ENCODE measurements at places on chromosomes 12 and 14.

GRCh38 chr14:40216976-40217375 lies 784.7 kb upstream of the FBXO33 start:
- DNase-seq: no peak

DNA sequence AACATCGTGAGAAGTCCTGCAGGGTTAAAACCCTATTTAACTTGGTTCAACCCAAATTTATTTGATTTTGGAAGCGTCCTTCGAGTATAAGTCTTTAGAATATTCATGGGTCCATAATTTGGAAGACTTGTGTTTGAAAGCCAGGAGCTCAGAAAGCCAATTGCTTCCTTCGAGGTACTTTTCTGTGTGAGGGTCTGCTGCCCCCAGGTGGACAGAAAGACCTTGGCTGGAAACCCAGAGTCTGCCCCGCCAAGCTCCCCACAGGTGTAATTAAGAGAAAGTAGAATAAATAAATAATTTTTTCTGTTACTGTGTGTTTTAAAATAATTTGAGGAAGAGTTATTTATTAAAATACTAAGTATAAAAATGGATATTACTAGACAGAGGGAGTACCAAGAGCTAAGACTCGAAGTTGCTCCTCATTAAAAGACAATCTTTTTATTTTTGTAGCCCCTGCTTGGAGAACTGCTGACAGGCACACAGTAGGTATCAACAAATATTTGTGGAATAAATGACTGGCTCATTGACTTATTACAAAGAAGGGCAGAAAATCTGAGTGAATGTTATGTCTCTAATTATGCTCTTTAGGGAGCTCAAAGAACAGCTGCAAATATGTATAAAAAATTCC lies 105.8 kb downstream of the PAH start:
- DNase-seq: no peak

DNA sequence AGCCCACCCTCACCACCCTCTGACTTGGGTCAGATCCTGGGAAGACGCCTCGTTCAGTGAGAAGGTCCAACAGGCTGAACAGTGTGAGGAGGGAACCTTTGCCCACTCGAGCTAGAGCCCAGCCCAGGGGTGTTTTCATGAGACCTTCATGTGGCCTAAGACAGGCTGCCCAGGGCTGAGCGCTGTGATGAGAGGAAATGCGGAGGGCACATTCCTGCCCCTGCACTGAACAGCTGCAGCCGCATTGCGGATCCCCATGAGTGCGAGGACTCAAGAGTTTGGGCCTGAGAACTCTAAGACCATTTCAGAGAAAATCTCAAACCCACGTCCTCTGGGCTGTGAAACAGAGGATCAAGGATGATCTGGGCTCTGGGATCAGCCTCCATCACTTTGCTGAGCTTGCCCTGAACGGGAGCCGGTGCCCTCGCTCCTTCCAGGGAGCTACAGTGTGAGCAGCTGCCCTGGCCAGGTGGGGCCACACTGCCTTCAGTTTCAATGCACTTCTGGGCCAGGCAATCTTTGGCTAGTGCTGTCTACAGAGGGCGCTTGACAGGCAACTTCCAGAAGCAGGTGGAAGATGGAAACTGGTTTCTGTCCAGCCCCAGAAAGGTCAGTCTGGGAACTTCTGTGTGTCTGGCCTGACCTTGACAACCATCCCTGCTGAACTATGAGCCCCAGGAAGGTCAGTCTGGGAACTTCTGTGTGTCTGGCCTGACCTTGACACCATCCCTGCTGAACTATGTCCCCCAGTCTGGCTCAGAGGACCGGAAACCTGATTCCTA lies 43.5 kb upstream of the P2RX7 start:
- DNase-seq: no peak

DNA sequence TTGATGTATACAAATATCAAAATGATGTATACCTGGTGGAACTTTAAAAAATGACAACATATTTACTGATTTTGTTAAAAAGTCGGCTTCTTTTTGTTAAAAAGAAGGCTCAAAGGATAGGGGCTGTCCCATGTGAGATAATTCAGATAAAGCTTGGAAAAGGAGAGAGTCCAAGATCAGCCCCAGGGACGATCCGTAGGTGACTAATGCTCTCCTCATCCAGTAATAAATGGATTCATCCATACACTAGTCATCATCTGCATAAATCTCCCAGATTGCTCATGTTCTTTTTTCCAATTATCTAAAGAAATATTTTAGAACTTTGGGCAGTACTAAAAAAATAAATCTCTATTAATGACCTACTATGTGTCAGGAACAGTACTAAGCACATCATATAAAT lies 23.4 kb upstream of the FSCB start:
- no peak for DNase-seq

DNA sequence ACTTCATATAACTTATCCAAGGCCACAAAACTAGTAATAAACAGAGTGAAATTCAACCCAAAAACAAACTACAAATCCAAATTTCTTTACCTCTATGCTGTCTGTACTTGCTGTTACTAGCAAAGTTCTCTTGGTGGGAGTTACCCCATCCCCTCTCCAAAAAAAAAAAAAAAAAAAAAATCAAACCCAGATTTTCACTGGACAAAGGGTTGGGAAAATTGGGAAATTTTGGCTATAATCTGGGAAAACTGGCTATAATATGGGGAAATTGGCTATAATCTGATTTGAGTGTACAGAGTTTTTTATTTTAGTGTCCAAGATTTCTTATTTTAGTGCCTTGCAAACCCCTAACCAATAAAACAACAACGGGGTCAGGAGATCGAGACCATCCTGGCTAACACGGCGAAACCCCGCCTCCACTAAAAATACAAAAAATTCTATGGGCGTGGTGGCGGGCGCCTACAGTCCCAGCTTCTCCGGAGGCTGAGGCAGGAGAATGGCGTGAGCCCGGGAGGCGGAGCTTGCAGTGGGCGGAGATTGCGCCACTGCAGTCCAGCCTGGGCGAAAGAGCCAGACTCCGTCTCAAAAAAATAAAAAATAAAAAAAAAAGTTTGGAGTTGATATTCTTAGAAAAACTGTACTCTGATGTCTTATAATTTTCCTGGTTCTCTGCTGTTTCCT lies 148.4 kb downstream of the CHST11 start:
- DNase-seq: no peak

GRCh38 chr14:92472860-92473259 lies 40.7 kb upstream of the RIN3 start:
- DNase-seq: no peak

DNA sequence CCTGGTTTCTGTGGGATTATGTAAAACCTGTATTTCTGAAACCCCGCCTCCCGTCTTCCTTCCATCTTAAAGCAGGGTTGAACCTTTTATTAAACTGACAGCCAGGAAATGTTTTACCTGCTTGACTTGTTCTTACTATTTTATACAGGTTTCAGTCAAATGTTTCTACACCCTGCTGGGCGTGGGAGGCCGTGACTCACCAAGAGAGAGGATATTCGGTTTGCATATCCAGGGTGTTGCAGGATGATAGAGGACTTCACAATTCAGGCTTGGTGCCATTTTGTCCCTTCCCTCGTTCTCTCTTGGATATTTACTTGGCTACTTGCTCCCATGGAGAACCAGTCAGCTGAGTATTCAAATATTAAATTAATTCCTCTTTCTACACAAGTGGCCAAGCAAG lies 69.7 kb downstream of the ARF6 start:
- DNase-seq: no peak

DNA sequence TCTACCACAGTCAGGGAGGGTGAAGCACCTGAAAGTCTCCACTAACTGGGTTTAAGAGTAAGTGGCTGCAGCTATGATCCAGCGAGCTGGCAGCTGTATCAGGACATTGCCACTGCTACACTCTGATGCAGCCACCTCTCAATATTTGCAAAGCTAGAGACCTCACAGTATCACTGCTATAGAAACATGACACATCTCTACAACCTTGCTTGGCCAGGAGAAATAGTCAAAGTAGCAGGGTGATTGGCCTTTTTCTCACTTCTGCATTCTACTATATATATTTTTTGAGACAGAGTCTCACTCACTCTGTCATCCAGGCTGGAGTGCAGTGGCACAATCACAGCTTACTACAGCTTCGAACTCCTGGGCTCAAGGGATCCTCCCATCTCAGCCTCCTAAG lies 9.3 kb upstream of the FMNL3 start:
- DNase-seq: no peak

DNA sequence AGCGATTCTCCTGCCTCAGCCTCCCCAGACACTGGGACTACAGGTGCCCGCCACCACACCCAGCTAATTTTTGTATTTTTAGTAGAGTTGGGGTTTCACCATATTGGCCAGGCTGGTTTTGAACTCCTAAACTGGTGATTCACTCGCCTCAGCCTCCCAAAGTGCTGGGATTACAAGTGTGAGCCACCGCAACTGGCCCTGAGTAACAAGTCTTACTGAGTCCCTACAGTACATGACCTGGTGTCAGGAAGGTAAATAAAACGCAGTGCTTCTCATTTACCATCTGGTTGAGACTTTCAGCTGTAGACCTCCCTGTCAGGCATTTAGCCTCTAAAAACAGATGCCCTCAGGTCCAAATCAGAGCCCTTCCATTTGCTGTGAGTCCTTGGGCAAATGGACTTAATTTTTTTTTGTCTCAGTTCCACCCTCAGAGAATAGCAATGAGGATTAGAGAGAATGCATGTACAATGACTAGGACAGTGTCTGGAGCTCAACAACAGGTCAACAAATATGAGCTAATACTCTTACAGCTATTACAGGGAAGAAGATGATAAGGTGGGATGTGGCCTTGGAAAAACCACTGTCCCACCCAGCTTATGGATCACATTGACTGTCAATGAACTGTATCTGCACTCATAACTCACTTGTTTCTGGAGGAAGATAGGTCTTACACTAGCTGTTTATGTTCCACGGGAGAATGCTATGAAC lies 70.5 kb downstream of the PHLDA1 start:
- no peak for DNase-seq

DNA sequence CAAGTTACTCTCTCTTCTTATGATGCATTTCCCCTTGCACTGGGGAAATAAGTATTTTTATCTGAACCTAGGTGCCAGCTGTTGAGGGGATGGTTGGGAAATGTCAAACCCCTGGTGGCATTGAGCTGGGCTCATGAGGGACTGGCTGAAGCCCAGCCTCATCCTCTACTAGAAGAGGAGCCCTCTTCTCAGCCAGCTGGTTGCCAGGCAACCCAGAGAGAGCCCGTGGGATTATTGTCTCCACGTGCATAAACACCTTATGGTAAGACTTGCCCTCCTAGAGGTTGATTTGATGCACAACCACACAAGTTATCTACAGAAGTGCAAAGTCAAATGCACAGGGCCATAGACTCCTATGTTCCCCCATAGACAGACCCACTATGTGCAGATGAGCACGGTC lies 89.8 kb downstream of the WSCD2 start:
- DNase-seq: no peak

DNA sequence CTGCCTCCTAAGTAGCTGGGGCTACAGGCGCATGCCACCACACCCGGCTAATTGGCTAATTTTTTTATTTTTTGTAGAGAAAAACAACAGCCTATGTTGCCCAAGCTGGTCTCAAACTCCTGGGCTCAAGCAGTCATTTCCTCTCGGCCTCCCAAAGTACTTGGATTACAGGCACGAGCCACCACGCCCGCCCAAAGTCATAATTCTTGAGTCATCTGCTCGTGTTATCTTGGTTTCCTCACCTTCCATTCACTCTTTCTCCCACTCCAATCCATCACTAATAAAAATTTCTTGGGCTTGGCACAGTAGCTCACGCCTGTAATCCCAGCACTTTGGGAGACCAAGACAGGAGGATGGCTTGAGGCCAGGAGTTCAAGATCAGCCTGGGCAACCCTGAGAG lies 32.0 kb downstream of the ITGA7 start:
- DNase-seq: no peak

DNA sequence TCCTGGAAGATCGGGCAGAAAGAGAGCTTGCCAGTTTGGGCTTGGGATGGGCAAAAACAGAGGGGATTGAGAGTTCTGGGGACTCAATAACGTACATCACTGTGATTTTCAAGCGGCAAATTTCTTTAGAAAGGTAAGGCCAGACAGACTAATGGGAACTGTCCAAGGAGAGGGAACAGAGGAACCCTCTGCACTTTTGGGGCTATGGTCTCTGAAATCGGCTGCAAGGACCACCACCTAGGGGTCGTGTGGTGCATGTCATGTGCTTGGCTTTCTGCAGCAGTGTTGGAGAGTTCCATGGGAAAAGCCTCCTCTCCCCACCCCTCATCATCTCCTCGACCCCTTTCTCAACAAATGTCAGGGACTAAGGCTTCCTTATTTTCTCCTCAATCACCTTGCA lies 79.6 kb downstream of the PPM1A start:
- no peak for DNase-seq

DNA sequence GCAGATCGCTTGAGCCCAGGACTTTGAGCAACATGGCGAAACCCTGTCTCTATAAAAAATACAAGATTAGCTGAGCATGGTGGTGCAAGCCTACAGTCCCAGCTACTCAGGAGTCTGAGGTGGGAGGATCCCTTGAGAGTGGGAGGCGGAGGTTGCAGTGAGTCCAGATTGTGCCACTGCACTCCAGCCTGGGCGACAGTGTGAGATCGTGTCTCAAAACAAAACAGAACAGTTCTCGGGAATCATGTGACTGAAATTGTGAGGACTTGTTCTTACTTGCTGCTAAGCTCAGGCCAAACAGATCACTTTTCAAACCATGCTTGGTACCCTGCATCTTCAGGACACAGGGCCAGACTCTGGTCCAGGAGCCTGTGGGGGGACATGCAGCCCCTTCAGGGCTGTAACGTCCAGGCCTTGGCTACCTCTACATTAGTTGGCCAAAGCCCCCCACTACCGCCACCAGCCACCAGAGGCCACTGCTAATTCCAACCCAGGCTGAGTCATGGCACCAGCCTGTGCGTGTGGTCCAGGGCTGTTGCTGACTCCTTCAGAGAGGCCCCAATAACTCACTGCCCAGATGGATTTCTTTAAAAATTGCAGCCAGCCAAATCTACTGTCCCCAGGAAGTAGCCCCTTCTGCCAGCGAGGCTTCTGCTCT lies 33.4 kb upstream of the SYNDIG1L start:
- DNase-seq: no peak

- no peak for DNase-seq
Measured at GRCh38 chr12:8036346-8036745, 3.8 kb downstream of the FOXJ2 start.

DNA sequence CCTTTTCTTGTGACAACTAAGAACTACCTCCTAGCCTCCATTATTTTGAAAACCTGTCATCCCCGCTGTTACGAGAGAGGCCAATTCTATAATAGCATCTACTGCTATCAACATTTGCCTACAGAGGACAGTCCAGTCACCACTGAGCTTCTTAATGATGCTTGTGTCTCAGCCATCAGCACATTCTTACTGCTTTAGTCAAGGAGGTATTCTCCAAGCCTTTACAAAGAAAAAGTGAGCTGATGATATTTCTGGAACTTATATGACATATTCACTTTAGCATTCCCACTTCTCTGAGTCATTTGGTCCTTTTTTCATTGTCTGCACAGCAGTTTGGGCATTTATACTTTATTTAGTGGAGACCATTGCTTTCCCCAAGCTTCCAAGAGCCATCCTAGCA lies 497.7 kb upstream of the RPL10L start:
- DNase-seq: no peak

GRCh38 chr14:36087411-36087810 lies 89.1 kb downstream of the PTCSC3 start:
- no peak for DNase-seq

DNA sequence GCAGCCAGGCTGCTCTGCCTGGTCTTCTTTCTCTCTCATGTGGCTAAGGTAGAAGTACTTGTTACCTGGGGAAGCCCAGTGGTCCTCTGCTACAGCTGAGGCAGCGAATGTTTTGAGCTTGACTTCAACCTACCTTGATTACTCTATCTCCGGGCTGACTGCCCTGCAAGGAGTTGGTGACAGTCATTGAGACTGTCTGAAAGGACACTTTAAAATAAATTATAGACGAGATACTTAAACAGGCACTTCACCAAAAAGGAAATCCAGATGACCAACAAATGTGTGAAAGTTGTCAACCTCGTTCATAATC lies 474 bp upstream of the CIT start:
- DNase-seq: no peak

- no peak for DNase-seq
Measured at GRCh38 chr12:98591209-98591608, 2.3 kb upstream of the SLC25A3 start.

Measured in renal pelvis (tissue), 12 donors.